ENCODE measurements at places on chromosomes 11 and 22.

DNA sequence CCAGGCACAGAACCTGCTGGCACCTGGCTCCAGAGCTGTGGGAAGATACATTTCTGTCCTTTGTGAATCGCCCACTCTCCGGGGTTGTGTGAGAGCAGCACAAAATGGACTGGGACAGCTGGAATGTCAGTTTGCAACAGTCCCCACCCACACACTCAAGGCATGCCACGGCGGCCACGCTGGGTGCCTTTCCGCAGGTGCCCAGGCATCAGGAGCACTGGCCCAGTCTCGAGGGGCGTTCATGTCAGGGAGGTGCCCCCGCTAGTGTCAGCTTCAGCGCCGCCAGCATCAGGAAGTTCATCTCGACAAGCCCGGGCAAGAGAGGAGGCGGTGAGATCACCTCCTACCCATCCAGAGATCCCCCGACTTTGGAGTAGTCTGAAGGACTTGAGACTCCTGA is 2.1 kb downstream of the TP53AIP1 start:
- no peak for DNase-seq

DNA sequence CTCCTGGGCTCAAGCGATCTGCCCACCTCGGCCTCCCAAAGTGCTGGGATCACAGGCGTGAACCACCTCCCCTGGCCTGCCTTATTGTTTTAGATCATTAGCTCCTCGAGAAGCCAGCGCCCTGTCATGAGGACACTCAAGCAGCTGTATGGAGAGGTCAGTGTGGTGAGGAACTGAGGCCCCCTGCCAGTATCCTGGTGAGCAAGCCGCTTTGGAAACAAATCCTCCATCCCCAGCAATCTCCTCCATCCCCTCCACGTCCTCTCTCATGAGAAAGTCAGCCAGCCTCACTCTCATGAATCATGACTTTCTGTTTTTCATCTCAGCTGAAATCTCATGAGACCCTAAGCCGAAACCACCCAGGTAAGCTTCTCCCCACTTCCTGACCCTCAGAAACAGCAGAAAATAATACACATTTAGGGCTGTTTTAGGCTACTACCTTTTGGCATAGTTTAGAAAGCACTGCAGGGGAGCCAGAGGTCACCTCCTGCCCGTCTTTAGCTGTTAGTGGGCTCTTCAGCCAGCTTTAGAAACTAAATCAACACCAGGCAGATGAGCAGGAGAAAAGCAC is 56.0 kb downstream of the CTTN start:
- DNase-seq: no peak

GRCh38 chr11:46133119-46133518 is 11.9 kb upstream of the PHF21A start:
- no peak for DNase-seq

- no peak for DNase-seq
Observed at GRCh38 chr11:124446916-124447315, 1.4 kb upstream of the OR8B8 start.

- no peak for DNase-seq
Observed at GRCh38 chr11:32033491-32033890, 57.4 kb upstream of the RCN1 start.

DNA sequence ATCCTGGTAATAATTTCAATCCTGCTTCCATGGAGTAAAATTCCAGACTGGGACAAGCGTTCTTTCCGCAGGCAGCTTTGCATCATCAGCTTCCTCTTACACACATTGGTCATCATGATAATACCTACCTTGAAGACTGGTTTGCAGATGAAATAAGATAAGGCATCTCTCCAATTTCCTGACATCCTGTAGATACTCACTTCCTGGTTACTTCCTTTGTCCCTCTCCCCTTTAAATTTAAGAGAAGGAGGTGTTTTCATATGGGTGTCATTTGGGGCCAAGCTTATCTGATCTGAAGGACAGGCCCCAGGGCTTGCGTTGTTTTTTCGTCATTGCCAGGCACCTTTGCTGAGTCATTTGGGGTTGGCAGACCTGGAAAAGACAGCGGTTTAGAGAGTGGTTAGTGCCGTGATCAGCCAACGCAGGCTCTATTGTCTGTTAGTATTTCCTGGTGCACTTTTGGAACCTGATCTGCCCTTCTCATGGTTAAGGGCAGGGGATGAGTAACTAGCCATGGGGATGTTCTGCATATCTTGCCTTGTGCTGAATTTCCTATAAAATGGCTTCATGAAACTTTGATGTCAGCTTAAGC is 24.1 kb downstream of the GRAMD1B start:
- peak; percentile 78 for DNase-seq

DNA sequence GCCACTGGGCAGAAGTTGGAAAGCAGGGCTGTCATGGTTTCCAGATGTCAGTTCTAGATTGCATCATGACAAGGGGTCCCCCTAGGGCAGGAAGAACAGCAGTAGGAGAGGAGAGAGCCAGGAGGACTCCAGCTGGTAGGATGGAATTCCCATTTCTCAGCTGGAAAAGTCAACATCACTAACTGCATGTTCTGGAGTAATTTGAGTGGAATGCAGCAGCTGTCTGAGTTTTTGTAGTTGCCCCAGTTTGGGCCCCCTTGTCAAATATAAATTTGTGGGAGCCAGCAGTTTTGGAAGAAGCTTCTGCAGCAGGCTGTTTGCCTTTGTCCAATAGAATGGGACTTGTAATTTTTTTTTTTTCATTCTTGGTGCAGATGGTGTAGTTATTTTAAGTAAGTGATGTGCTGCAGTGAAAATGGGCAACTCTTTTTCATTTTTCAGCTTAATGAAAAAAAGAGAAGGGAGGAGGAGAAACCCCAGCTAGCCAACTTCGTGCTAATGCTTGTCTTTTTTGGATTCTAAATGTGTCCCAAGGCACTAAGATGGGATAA is 86.9 kb downstream of the LDLRAD3 start:
- no peak for DNase-seq

DNA sequence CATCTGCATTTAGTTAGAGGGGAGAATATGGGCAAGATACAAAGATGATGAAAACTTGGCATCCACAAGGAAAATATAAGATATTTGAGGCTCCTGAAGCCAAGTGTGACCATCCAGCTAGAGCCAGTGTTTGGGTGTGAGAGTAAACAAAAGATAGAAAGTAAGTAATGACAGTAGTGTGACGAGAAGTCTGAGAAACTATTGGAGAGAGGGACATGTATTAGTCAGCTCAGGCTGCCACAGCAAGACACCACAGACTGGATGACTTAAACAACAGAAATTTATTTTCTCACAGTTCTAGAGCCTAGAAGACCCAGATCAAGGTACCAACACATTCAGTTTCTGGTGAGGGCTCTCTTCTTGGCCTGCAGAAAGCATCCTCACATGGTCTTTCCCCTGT is 6.4 kb upstream of the CCKBR start:
- DNase-seq: no peak

DNA sequence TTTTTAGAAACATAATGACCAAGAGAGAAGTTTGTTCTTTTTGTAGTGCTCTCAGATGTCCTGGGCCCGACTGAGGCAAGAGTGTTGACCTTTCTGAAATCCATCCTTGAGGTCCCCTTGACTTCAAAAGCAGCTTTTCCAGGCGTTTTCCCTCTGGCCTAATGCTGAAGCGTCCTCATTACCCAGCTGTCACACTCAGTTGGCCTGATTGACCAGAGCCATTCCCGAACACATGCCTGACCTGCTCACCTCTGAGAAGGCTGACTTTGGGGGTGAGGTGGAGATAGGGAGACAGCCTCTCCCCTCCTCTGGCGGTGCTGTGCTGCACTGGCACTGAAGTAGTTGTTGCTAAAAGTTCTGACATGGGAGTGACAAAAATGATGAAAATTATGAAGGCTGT is 66.9 kb downstream of the ALX4 start:
- no peak for DNase-seq

GRCh38 chr11:46345881-46346484 is 1.3 kb upstream of the DGKZ start:
- DNase-seq: peak; percentile 55

GRCh38 chr22:18032455-18033101 is 8.2 kb upstream of the MICAL3 start:
- DNase-seq: no peak

DNA sequence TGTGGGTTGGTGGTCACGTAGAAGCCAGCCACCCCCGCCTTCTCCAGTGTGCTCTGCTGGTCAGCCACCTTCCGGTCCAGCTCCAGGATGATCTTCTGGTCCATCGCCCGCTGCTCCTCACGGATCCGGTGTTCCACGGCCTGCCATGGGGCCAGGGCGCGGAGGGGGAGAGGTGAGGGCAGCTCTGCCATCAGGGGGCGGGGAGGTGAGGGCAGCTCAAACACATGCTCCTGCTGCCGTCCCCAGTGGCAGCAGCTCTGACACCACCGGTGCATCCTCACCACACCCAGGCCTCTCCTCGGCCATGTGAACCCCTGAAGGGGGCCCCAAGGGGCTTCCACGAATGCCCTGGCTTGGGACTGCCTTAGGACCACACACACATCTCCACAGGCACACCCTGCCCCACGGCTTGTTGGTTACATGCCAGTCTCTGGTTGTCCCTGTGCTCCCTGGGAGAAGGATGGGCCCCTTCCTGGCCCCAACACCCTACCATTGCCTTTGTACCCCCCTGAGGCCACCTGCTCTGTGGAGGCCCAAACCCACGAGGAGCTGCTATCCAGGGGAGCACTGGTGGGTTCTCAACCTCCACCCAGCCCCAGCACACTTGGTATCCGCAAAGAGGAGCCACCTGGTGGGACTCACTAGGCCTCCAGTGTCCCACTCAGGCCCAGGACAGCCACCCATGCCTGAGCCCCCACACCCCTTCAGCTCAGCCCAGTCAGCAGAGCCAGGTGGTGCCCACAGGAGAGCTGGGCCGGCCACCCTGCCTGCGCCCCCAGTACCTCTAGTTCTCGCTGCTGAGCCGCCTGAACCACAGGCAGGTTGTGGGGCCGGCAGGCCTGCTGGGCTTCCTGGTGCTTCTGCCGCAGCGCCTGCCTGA is 4.3 kb downstream of the DGCR6L start:
- peak; percentile 18 for DNase-seq

DNA sequence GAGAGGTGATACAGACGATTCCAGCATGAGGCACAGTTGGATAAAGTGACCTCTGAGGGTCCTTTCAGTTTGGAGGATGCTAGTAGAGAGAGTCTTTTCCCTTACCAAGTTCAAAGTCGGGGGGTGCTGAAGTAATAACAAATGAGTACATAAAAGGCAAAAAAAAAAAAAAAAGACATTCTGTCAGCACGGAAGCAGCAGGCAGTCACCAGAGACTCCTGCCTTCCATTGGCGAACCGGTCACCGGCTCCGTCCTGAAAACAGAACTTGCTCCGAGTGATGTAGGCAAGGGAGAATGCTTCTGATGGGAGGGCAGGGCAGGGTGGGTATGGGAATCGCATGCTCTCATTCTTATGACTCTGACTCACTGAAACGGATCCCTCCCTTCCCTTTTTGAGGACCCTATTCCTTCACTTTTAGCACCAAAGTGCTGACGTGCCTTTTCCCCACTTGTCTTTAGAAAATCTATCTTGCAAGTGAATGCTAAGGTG is 65.9 kb downstream of the PRR5L start:
- no peak for DNase-seq

GRCh38 chr11:68140496-68141245 is 19.5 kb upstream of the CHKA start:
- DNase-seq: no peak

DNA sequence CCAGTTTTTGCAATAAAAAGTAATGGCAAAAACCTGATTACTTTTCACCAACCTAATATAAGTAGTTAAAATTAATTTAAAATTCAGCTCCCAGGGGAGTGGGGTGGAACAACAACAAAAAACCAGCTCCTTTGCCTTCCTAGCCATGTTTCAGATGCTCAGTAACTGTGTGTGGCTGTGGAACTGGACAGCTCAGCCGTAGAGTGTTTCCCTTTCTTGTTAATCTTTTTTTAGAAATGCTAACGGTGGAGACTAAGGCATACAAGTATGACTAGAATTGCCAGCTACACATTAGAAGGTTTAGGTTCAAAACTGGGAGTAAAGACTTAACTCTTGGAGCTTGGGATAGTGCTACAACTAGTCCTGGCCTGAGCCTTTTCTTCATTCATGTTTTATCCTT is 45.0 kb downstream of the PPP6R3 start:
- DNase-seq: no peak

DNA sequence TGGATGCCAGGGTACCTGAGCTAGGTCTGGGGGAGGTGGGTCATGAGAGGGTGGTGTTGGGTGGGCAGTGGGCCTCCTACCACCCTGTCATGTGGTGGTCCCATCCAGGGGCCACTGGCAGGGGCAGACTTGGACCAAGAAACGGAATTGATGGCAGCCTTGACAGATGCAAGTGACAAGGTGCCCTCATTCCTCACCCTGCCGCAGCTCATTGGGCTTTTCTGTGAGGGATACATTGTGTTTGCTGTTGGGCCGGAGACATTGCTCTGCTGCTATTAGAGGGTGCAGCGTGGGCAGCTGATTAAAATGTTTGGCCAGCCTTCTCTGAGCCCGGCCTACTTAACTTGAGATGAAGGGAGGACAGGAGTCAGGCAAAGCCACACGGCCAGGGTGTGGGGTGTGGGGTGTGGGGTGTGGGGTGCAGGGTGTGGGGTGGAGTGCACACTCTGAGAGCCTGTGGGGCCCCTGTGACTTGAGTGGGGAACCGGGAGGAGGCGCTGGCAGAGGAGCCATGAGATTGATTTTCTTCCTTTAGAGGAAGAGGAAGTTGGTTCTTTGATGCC is 351.5 kb downstream of the TBC1D22A start:
- no peak for DNase-seq

GRCh38 chr11:117488996-117489952 is 161.6 kb downstream of the CEP164 start:
- DNase-seq: no peak

DNA sequence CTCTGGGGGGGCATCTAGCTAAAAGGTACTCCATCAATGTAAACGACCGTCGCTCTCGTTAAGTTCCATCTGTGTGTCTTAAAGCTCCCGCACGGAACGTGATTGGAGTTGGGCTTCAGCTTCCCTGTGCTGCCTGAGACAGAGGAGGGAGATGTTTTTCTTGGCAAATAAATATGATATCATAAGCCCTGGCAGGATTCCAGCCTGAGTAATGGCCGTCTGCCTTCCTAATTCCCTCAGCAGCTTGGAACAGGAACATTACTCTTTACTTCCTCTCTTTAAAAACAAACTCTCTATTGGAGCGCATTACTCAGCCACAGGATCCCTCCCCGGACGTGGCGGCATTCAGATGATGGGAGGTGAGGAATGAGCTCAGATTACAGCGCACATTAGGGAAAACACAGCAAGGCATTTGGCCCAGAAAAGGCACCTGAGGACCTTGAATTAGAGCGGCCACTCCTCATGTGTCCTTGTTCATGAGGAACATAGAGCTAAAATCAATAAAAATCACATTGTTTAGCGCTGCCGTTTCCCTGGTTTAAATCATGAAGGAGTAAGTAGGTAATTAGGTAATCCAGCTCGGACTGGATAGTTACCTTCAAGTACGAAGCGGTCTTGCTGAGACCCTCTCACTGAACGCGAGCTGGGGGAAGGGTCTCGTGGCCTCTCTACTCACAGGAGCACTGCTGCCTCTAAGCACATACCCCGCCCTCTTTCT is 230.4 kb downstream of the ST3GAL4 start:
- no peak for DNase-seq

- no peak for DNase-seq
Observed at GRCh38 chr11:102757823-102758549, 22.4 kb downstream of the MMP10 start.

DNA sequence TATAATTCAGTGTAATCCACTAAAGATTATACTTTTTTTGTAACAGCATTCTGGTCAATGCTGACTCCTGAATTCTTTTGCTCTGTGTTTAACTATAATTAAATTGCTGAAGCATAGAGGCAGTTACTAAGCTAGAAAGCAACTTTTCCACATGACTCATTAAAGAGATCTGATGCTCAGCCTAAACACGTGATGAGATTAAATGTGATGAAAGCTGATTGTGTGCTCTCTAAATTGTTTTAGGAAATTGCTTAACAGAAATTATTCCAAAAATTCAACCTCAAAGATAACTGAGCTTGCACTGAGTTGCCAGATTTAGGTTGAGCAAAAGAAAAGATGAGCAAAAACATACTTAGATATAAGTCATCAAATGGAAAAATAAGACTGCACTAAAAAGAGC is 1033.6 kb downstream of the FAM181B start:
- DNase-seq: no peak
